ENCODE measurements at places on chromosomes 1 and 21. TPM values are rescaled to one million over a fixed set of nuclear protein-coding genes. Genes with fewer than 3 reads are reported as not detected.

DNA sequence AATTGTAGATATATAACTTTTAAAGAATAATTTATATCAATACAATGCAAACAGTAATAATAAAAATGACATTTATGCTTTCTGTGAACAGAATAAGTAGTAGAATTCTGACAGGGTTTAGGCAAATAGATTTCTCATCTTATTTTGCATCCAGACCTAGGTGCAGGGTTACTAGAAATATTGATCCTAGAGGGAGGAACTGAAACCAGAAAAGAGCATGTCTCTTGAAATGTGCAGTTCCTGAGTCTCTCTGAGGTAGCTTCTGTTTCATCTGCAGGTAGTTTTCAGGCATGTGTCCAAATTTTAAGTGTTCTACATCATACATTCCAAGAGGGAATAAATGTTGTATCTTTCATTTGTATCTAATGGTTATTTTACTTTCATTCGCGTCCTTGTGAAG lies 631.9 kb upstream of the ADGRL4 start:
- no peaks in the 10 kb centered on the region for H3K36me3 ChIP-seq
- H3K4me1 ChIP-seq, result no peaks in the 10 kb centered on the region
- no peak overlapping the region for H3K4me3 ChIP-seq
- no peak for DNase-seq

- DNase-seq, result no peak
- no peak overlapping the region for H3K27ac ChIP-seq
- no peaks in the 10 kb centered on the region for H3K4me1 ChIP-seq
- H3K36me3 ChIP-seq, result no peaks in the 10 kb centered on the region
- no peaks in the 10 kb centered on the region for H3K27me3 ChIP-seq
Observed at GRCh38 chr1:240765732-240766363, 153.9 kb upstream of the GREM2 start.

DNA sequence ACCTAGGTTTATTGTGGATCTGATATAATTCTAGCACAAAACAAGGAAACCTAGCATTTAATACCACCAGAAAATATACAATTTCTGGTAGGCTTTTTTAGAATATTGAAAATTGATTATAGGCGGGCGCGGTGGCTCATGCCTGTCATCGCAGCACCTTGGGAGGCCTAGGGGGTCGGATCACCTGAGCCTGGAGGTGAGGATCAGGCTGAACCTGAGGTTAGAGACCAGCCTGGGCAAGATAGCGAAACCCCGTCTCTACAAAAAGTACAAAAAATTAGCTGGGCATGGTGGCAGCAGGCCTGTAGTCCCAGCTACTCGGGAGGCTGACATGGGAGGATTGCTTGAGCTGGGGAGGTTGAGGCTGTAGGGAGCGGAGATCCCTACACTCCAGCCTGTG lies 948 bp upstream of the COP1 start:
- H3K4me1 ChIP-seq, result peaks cover 22% of the 10 kb centered on the region
- peak overlapping the region; percentile 93 for H3K4me3 ChIP-seq
- DNase-seq, result peak; percentile 1

DNA sequence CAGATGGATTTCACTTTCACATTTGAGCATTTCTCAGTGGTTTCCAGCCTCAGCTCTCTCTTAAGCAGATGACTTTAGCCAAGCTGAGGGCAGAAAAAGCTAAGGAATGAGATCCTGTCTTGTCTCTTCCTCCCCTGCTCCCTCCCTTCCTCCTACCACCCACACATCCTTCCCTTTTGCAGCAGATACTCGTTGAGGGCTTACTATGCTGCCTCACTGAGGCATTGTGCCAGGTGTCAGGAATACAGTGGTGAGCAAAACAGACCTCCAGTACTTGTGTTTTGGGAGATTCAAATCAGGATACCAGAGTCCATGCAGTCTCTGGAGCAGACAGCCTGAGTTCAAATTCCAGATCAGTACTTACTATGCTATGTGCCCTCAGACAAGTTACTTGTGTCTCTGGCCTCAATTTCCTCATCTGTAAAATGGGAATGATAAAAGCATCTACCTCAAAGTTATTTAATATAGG lies 43.2 kb downstream of the KIF26B start:
- H3K27me3 ChIP-seq, result peaks cover 17% of the 10 kb centered on the region
- no peaks in the 10 kb centered on the region for H3K36me3 ChIP-seq
- no peak overlapping the region for H3K4me3 ChIP-seq
- no peak overlapping the region for H3K27ac ChIP-seq
- no peak for DNase-seq
- peaks cover 18% of the 10 kb centered on the region for H3K4me1 ChIP-seq

GRCh38 chr1:47710329-47711071 lies 272.7 kb downstream of the FOXD2 start:
- H3K4me1 ChIP-seq, result peaks cover 15% of the 10 kb centered on the region
- no peaks in the 10 kb centered on the region for H3K36me3 ChIP-seq
- peaks cover 47% of the 10 kb centered on the region for H3K27me3 ChIP-seq
- H3K4me3 ChIP-seq, result peak overlapping the region; percentile 51
- no peak overlapping the region for H3K27ac ChIP-seq

DNA sequence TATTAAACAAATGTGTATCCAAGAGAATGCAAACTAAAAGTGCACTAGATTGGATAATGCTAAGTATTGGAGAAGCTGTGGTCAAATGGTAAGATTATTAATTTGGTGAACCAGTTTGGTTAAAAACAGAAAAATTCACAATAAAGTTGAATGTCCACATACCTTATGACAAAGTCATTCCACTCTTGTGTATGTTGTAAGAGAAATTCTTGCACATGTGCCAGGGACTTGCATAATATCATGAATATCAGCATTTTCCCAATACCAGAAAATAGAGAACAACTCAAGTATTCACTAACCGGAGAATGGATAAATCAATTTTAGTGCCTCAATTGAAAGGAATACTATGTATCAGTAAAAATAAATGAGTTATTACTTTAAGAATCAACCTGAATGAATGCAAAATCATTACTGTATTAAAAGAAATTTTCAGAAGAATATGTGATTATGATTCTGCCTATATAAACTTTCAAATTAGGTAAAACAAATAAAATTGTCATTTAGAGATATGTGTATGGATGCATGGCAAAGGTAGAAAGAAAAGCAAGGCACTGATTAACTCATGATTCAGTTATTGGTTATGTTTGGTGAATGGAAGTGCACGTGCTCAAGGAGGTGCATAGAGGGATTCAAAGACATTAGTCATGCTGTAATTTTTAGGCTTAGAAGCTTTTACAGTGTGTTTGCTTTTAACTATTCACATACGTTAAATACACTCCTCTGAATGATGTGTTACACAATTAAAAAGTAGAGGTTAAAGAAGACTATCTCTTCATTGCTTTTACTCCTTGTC lies 217.4 kb upstream of the KCNK2 start:
- H3K36me3 ChIP-seq, result no peaks in the 10 kb centered on the region
- no peak overlapping the region for H3K27ac ChIP-seq

The MX2 gene
- polyA plus RNA-seq, result 42.4 TPM

The CNR2 gene
- 0.05 TPM for polyA plus RNA-seq

All from naive thymus-derived CD8-positive, alpha-beta T cell (primary cell).